ENCODE measurements at places on chromosomes 12 and 14.

DNA sequence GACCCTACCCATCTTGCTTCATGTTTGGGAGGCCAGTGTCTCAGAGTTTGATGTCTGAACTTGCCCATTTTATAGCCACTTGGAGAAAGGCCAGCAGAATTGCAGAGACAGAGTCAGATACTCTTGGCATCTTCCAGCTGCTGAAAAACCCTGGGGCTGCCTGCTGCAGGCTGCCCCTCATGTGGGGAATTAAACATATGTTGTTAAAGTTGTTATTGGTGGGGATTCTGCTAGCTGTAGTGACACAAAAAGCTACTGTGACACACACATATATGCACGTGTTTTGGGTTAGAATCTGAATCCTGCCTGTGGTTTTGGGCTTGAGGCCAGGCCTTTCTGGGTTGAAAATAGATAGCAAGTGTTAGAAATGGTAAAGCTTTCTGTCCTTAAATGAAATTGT lies 1288.4 kb downstream of the AACS start:
- DNase-seq: no peak

DNA sequence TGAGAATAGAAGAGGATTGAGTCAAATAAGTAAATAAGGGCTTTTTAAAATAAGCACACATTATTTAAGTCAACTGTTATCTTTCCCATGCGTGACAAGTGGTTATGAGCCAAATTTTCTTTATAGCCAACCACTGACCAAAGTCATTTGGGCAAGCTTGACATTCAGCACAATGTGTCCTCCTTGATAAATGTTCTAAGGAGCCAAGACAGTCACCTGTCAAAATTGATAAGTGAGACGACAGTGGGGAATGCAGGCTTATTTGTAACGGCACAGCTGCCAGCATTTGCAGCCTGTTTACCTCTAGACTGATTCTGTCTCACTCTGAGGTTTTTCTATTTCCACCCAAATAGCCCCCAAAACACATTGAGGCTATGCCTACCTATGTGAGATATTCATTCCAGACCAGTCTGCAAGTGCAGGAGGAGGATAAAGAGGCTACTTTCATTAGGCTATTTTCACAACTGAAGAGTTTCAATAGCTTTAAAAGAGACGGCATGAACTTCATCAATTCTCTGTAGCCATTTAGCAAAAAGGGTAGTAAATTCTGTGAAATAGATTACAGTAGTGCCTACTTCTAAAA lies 339.5 kb downstream of the PDZRN4 start:
- no peak for DNase-seq

DNA sequence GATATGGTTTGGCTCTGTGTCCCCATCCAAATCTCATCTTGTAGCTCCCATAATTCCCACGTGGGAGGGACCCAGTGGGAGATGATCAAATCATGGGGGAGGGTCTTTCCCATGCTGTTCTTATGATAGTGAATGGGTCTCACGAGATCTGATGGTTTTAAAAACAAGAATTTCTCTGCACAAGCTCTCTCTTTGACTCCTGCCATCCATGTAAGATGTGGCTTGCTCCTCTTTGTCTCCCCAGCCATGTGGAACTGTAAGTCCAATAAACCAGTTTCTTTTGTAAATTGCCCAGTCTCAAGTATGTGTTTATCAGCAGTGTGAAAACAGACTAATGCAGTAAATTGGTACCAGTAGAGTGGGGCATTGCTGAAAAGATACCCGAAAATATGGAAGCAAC lies 146.2 kb downstream of the DPF3 start:
- DNase-seq: no peak

GRCh38 chr12:125528281-125528680 lies 463.0 kb downstream of the AACS start:
- DNase-seq: no peak

- no peak for DNase-seq
Observed at GRCh38 chr12:50520416-50521207, 15.8 kb downstream of the DIP2B start.

GRCh38 chr14:49972131-49972671 lies 79.3 kb downstream of the ARF6 start:
- no peak for DNase-seq

- peak; percentile 22 for DNase-seq
Observed at GRCh38 chr12:58803908-58804307, 116.4 kb downstream of the LRIG3 start.

DNA sequence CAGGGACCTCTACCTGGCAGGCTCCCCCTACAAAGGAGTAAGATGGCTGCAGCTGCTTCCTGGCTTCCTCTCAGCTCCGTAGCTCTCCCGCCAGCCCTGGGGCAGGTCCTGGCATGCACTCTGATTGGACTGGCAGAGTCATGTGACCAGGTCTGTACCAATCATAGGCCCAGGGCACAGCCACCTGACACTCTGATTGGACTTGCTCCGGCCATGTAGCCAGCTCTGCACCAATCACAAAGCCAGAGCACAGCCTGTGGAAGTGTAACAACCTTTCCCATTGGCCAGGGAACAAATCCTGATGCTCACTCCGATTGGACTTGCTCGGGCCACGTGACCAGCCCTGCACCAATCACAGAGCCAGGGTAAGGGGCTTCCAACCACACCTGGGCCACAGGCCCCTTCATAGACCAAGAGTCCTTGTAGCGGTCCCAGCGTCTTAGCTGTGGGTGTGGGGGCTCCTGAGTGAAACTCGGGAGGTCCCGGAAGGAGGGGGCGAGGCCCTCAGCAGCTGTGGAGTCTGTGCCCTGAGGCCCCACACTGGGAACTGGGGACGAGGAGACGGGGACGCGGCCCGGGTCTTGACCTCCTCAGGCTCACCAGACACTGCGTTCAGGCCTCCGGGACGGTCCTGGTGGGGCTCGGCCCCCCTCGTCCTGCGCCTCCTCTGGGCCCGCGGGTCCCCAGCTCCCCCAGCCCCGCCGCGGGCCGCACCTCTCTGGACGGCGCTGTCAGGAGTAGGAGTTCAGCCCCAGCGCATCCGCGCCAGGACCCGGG lies 210.6 kb downstream of the ADGRD1 start:
- DNase-seq: no peak

DNA sequence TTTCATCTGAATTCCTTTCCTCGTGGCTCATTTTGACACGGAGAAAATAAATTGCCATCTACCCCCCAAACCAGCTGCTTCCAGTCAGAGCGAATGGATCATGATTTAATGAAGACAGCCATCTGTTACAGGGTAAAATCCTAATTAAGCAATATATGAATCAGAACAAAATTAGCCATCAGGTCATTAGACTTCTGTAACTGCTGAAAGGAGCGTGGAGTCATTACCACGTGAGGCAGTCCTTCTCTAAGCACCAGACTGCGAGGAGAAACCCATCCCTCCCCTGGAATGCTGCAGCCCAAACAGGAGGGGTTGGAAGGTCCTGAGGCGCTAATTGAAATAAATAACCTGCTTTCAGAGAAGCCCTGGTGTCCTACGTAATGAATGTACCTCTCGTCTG lies 51.1 kb upstream of the TCL1A start:
- no peak for DNase-seq

DNA sequence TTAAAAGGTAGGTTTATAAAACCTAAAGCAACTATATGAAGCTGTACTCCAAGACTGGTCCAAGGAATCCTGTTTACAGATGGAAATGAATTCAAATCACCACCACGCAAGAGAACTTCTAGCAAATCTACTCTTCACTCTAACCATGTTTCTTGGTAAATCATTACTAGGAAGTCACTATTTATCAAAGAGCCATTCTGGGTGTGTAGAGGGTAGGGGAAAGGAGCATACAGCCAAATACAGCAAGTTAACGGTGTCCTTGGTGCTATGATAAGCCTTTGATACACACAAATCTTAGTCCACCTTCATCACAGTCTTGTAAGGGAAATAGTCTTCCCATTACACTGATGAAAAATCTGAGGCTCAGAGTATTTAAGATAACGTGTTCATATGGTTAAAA lies 16.8 kb downstream of the NIN start:
- DNase-seq: no peak

- DNase-seq: no peak
Observed at GRCh38 chr14:85054178-85054577, 475.8 kb upstream of the FLRT2 start.

- DNase-seq: no peak
Observed at GRCh38 chr14:104585966-104586697, 6.6 kb downstream of the C14orf180 start.

- no peak for DNase-seq
Observed at GRCh38 chr12:104620837-104621531, 164.2 kb downstream of the CHST11 start.

DNA sequence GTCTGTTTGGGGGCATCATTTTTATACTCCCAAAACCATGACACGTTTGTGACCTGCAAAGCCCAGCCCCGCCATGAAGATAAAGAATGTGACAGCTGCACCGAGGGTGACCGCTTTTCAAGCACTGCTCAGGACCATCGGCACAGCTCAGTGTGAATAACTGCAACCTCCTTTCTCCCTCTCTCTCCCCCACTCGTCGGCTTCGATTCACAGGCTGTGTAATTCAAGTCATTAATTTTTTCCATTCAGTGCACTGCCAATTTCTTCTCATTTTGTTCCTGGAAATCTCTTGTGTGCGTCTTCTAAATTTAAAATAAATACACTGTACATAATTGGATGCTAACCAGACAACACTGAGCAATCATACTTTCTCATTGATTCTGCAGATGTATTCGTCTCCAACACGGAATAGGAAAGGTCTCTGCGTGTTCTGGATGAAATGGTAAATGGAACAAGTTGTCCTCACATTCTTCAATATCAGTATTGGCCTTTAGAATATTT lies 260.8 kb downstream of the TTC8 start:
- no peak for DNase-seq

DNA sequence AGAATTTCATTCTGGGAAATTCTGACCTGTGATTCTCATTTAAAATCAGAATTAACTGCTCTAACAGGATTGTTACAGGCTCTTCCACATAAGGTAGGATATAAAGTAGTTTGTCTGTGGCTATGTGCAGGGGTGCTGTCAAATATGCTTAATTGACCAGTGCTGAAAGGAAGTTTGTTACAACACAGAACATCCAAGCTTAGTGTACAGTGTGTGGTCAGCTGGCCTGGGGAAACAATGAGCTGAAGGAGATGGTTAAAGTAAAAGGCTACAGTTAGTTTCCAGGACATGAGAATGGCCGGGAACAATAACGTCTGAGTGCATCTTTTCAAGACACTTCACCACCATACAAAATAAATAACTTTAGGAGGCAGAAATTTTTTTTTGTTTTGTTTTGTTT lies 68.0 kb downstream of the PKP2 start:
- DNase-seq: no peak

- DNase-seq: no peak
Observed at GRCh38 chr12:31560516-31560915, 30.4 kb downstream of the DENND5B start.

All from HTR-8/SVneo (cell line).